ENCODE measurements at places on chromosomes 11 and 22.
A peak's percentile ranks its signal among the peaks of the same experiment; 100 is the strongest.

- no peak for DNase-seq
Measured at GRCh38 chr11:12174477-12175143, 64.2 kb downstream of the MICAL2 start.

- peak; percentile 100 for DNase-seq
Measured at GRCh38 chr22:38700789-38701628, at the start of gene JOSD1. Gene JOSD1 (minus strand): TSS chr22:38700943. CDS start chr22:38699987, 956 bp downstream.

DNA sequence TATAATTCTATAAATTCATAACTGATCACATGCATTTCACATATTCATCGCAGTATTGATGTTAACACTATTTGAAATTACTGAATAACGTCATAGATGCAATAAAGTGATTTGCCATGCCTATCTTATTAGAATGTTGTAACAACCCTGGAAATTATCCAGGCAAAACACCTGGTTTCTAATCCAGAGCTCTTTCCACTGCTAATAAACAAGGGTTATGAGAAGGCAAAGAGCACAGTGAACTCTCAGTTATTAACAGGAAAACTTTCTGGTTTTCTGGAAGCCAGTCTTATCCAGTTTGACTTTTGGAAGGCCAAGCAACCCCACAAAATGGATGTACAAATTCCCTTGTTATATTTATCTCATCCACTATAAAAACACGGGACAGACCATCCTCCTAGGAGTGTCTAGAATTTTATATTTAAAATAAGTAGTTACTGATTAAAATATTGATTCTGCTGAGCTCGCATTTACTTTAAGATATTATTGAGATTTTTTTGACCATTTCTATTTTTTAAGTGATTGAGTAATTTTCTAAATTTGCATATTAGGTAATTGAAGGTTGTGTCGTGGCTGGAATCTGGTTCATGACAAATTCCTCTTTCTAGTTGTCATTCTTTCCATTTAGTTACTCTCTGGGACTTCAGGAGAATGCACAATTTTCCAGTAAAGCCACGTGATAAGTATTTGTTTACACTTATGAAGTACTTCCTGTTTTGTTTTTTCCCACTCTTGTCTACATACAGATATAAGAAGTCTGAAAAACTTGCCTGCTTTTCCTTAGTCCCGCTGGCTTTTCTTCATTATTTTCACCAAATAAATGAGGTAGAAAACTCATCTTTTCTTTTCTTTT is 47.9 kb downstream of the DCUN1D5 start:
- no peak for DNase-seq

- no peak for DNase-seq
Measured at GRCh38 chr22:49070501-49070900, 757.2 kb downstream of the BRD1 start.

DNA sequence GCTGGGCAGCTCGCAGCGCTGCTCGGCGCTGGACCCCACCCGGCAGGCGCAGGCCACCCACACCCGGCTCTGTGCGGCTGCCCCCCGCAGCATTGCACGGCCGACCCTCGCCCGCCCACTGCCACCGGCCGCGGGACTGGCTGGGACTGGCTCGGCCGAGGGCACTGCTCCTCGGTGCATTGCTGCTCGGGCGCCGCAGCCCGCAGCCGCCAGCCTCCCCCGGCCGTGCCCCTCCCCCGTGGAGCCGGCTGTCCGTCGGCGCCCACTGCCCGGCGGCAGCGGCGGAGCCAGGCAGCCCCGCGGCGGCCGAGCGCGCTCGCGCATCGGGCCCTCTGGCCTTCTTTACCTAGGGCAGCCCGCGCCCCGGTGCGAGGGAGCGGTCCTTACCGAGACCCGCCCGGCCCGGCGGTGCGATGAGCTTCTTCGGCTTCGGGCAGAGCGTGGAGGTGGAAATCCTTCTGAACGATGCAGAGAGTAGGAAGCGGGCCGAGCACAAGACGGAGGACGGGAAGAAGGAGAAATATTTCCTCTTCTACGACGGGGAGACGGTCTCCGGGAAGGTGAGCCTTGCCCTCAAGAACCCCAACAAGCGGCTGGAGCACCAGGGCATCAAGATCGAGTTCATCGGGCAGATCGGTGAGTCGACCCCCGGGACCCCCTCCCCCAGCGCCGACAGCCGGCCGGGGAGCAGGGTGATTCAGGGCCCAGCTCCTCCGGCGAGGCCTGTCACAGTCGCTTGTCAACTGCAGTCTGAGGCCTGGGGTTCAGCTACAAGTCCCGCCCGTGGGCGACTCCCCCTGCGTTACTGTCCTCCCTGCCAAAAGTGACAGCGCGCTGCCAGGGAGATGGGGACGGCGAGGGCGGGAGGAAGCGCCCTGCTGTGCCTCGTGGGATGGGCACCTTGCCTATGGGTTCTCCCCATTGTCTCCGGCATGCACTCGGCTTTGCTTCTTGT is 516 bp downstream of the VPS26B start:
- DNase-seq, result peak; percentile 71

GRCh38 chr11:68959465-68960293 is 21.1 kb downstream of the MRGPRD start:
- DNase-seq, result no peak

- no peak for DNase-seq
Measured at GRCh38 chr22:17264321-17265052, 45.3 kb upstream of the ADA2 start.

GRCh38 chr11:36512016-36512415 is 1.9 kb upstream of the TRAF6 start:
- no peak for DNase-seq

- no peak for DNase-seq
Measured at GRCh38 chr11:2750101-2750681, 50.4 kb upstream of the KCNQ1OT1 start.

DNA sequence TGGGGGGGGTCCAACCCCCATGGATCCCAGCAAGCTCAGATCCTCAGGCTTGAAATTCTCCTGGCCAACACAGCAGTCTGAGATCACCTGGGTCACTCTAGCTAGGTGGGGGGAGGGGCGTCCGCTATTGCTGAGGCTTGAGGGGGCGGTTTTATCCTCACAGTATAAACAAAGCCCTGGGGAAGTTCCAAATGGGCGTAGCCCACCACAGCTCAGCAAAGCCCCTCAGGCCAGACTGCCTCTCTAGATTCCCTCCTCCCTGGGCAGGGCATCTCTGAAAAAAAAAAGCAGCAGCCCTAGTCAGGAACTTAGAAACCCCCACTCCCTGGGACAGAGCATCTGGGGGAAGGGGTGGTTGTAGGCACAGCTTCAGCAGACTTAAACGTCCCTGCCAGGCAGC is 16.7 kb downstream of the TRPC6 start:
- DNase-seq, result no peak

DNA sequence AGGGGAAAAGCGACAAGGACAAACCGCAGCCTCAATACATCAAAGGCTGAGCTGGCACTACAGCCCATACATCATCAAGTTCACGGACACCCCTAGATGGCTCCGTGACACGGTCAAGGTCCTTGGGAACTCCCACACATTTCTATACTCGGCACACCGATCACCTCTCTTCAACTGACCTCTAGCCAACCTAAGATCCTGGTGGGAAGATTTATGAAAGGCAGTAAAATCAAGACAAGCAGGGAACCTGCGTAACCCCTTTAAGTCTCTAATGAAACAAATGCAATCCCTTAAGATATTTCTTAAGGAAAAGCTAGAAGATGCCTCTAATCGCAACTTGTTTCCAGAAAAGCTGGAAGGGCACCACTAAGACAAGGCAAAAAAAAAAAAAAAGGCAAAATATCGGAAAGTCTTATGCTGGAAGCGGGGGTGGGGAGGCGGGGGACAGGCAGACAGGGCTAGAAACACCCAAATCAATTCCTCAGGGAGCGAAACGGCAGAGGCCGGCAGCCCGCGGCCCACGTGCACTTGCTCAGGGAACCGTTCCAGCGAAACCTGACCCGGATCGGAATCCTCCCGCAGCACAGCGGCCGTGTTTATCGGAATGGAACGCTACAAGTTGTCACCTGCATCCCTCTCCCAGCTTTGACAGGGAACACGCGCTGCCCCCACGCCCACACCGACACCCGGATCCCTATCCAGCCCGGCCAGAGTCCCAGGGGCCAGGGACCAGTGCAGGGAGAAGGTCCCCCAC is 1.4 kb downstream of the ARHGAP20 start:
- peak; percentile 6 for DNase-seq

- DNase-seq, result no peak
Measured at GRCh38 chr11:44475114-44475686, 90.3 kb upstream of the CD82 start.

DNA sequence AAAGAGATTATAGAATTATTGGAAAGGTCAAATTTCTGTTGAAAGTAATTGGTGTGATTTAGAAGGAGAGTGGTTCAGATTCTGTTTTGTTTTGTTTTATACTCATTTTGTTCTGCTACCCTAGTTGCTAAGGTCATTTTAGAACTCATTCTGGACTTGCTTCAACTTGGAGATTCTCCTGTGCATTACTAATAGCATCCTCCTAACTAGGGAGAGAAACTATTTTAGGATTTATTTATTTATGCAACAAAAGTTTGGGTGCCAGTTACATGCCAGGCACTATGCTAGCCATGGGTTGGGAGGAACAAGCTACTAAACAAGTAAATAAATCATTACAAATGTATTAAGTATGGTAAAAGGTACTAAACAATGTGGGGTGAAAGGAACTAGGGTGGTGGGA is 84.0 kb downstream of the YAP1 start:
- DNase-seq, result no peak

DNA sequence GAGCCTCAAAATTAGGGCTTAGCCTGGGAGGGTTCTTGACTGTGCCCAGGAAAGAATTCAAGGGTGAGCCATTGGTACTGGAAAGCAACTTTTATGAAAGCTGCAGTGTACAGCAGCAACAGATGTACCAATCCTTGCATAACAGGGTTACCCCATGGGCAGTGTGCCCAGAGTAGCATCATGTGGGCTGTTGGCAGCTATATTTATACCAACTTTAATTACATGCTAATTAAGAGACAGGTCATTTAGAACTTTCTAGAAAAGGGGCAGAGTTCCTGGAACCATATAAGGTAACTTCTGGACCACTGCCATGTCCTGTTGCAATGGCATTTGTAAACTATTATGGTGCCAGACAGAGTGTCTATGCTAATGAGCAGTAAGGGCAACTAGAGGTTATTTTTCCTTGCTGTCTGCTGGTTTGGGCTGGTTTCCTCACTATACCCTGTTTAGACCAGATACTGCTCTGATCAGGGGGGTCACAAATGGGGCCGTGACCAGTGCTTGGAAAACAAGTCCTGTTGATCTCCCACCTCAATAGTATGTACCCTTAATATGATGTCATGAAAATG is 1120.5 kb upstream of the RAG2 start:
- no peak for DNase-seq

Data from activated naive CD8-positive, alpha-beta T cell treated with anti-CD3 and anti-CD28 coated beads, Interleukin-2, amount 50 U/mL, for 24 hours (primary cell).